Lung microvascular endothelial cell (primary cell): ENCODE measurements at places on chromosomes 11 and 22.

- DNase-seq = no peak
Observed at GRCh38 chr11:47881145-47881544, 33.0 kb upstream of the NUP160 start.

- DNase-seq = no peak
Observed at GRCh38 chr11:13098616-13099289, 89.6 kb downstream of the RASSF10 start.

- DNase-seq = peak; percentile 77
Observed at GRCh38 chr11:105937331-105937730, 84.7 kb downstream of the MSANTD4 start.

DNA sequence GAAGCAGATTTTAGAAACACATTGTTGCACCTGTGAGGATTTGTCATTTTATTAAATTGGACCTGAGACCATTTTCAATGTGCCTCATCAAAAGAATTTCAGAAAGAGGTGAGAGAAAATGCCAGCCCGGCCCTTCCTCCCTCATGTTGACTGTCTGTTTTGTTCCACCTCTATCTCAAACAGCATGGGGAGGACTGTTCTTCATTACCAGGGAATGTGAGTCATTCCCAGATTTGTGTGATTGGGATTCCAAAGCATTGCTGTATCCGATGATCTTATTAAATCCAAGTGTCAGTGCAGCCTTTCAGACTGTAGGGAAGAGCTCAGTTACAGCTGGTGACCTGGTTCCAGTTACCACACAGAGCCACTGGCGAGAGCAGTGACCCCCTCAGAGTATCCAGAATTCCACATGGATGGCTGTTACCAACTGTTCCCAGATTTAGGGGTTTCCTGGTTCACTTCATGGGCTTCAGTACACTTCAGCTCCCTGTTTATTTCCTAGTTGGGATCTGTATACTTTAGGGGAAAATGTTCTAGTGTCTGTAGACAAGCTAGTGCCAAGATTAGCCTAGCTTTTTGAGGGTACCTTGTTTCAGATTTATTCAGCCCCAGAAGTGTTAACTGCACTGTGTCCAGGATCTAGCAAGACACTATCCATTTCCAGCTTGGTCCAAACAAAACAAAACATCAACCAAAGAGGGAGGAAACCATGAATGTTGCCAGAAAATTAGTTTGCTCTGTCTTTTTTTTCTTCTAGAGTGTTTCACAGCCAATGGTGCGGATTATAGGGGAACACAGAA, 20.9 kb downstream of the KREMEN1 start:
- no peak for DNase-seq

GRCh38 chr11:127138613-127139012, 138.0 kb upstream of the KIRREL3 start:
- DNase-seq = no peak

GRCh38 chr11:3675971-3676370, 4.8 kb upstream of the CHRNA10 start:
- DNase-seq = no peak

- no peak for DNase-seq
Observed at GRCh38 chr22:19499236-19499879, 19.6 kb downstream of the CDC45 start.

DNA sequence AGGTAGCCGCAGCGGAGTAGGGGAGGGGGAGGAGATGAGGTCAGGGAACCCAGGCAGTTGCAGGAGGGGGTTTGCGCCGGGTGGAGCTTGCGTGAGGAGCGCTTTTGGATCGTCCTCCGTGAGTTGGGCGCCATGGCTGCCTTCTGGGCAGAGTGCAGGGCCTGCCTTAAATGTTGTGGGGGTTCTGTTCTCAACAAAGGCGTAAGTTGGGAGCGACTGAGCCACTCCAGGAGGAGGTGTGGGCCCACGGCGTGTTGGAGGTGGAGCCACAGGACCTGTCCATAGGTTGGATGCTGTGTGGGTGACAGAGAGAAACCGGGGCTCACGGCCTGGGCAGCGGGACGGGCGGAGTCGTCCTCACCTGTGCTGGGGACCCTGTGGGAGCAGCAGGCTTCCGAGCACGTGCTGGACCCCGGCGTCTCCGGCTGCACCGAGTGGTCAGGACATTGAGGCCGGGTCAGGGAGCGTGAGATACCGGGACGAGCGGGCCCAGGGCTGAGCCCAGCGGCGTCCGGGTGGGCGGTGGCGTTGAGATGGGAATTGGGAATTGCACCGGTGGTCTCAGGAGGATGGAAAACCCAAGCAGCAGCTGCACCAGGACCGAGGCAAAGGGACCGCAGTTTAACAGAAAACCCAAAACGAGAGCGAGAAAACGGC, 977 bp upstream of the PGGHG start:
- DNase-seq = no peak

- DNase-seq = no peak
Observed at GRCh38 chr11:111792955-111793500, 26.8 kb upstream of the PPP2R1B start.

- DNase-seq = no peak
Observed at GRCh38 chr22:19199479-19199878, 20.9 kb upstream of the SLC25A1 start.

DNA sequence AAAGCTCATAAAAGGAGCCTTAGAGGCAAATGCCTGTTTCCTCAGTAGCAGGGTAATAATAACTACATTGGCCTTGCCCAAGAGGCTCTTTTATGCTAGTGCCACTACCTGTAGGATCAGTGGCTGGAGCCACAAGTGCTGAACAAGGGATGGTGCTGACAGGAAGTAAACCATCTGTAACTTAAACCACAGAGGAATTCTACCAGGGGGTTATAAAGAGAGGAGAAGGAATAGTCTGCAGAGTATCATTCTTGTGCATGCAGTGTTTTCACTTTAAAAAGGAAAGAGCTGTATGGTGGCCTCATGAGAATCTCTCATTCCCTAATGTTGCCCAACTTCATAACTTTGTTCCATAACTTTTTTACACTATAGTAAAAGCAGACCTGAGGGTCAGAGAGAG, 168.1 kb downstream of the DBX1 start:
- no peak for DNase-seq

DNA sequence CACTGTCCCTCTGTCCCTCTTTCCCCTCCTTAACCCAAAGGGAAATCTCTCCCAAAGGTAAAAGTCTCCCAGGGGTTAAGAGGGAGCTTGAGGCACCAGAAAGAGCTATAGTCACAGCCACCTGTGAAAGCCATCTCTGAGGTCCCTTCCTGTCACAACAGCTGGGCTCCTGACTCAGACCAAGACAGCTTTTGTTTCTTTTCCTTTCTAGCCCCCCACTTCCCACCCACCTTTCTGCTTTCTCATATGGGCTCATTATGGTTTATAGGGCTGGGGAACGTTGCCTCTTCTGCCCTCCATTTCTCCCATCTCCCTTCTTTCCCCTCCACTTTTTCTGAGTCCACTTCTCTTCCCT, 19.1 kb downstream of the MIF start:
- DNase-seq = no peak

DNA sequence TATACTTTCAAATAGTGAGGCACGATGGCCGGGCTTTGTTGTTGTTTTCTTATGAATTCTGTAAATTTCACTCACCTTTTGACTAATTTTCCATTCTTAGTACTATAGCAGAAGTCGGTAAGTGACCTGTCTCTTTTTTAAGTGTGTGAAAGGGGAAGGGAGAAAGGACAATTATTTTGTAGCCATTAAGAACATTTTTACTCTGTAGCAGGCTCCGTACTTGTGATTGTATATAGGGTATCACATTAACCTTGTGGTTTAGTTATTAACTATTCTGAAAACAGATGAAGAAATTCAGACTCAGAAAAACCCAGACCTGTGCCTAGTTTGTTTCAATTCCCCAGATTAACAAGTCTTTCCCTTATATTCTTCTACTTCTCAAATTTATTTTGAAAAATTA, 78.7 kb downstream of the CASP12 start:
- no peak for DNase-seq

DNA sequence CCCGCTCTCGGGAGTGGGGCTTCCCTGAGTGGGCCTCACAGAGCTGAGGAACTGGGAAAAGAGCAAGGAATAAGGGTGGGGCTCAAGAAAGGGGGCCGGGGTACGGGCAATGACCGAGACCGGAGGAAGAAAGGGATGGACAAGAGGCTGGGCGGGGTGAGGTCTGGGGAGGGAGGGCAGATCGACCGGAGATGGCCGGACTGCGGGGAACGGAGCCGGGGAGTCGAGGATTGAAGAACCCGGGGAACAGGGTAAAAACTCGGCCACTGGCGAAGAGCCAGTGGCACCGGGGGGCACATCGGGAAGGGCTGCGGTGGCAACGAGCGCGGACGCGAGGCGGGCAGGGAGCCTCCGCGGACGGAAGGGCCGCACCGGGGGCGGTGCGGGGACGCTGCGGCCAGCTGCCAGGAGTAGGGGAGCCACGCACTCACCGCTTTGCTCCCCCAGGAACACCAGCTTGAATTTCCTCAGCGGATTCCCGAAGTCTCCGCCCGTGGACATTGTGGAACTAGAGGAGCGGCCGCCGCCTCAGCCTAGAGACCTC, 667 bp downstream of the RAB6A start:
- DNase-seq = no peak

GRCh38 chr11:65104628-65105027, 7.0 kb upstream of the TM7SF2 start:
- DNase-seq = no peak

DNA sequence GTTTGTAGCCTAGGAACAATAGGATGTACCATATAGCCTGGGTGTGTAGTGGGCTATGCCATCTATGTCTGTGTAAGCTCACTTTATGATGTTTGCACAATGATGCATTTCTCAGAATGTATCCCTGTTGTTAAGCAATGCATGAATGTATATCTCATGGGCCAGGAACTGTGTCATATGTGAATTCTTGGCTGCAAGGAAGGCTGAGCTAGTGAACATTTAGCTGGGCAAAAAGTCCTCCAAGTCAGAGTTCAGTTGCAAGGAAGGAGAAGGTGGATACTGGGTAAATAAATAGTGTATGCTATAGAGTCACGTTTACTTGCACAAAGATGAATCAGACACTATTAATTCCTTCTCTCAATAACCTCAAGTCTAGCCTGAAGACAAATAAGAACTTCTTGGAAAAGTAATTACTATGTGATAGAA, 136.1 kb downstream of the EHF start:
- DNase-seq = no peak

GRCh38 chr22:38839686-38840085, 4.1 kb downstream of the NPTXR start:
- no peak for DNase-seq

- no peak for DNase-seq
Observed at GRCh38 chr11:126135235-126136176, 72.8 kb upstream of the CDON start.

- DNase-seq = no peak
Observed at GRCh38 chr22:28581016-28581415, 98.6 kb downstream of the TTC28 start.

DNA sequence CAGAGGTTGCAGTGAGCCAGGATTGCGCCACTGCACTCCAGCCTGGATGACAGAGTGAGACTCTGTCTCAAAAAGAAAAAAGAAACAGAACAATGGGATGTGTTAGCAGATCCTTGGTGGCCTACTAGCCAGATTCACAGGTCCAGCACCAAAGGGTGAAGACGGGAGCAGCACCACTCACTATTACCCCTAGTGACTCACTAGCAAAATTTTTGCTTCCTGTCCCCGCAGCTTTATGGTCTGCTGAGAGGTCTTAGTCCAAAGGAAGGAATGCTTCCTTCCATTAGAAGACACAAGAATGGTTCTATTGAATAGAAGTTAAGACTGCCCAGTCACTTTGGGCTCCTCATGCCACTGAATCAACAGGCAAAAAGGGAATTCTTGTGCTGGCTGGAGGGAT, 35.9 kb upstream of the NUP50 start:
- no peak for DNase-seq

DNA sequence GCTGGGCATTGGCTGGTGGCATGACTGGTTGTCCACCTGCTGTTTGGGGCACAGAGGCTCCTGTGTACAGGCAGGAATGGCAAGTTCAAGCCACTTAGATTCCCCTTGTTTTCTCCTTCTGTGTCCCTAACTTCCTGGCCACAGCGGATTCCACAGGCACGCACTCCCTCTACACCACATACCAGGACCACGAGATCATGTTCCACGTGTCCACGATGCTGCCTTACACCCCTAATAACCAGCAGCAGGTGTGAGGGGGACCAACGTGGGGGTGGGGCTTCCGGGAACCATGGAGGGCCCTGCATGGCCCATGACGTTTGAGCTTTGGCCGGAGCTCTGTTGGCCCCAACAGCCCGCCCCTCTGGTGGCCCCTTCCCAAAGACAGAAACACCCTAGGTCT, 7.8 kb downstream of the SIPA1 start:
- peak; percentile 38 for DNase-seq

DNA sequence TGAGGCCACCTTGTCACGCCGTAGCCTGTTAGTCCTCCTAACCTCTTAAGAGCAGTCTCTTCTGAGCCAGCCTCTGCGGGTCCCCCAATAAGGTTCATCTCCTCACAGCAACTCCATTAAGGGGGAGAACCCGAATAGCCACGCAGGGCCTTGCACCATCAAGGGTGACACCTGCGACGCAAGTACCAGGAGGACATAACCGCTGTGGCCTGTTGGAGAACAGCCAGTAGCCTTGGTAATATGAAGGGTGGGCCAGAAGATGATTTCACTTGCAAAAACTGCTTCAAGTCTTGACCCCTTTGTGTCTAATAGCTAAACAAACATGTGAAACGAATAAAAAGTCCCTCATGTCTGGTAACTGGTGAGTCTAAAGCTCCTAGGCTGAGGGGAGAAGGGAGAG, 14.8 kb downstream of the ARFGAP2 start:
- no peak for DNase-seq

GRCh38 chr11:66789097-66789890, 53.9 kb upstream of the RCE1 start:
- no peak for DNase-seq
